ENCODE measurements at places on chromosomes 13 and 19.

DNA sequence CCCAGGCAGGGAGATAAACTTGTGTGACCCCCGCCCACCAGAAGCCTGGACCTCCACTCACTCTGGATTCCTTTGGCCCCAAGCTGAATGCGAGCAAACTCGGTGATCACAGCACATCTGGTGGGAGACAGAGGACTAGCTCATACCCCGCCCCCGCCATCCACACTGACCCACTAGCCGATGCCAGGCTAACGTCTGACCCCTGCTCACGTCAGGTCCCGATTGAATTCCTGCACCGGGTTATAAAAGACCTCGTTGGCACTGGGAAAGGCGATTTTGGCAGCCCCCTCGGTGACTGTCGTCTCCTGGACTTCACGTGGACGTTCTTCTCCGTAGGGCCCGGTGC, 631 bp downstream of the TRMT1 start:
- DNase-seq = no peak

GRCh38 chr19:50434525-50434924, 1.8 kb downstream of the MYBPC2 start:
- DNase-seq = no peak

- no peak for DNase-seq
Measured at GRCh38 chr19:55526216-55527196, 10.4 kb downstream of the SBK2 start.

DNA sequence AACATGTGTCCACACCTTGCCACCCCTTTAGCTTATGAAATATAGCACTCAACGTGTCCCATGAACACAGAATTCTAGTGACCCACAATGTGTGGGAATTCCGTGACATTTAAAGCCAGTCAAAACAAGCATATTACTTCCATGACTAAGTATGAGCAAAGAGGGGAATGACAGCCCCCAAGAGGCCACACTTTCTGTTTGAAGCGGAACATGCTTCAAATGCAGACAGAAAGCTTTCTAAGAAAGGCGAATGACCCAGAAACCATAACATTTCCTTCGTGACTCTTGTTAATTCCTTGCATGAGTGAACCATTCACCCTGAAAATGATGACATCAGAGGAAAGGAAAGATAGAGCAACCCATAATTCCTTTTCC, 122.0 kb upstream of the FNDC3A start:
- DNase-seq = no peak

DNA sequence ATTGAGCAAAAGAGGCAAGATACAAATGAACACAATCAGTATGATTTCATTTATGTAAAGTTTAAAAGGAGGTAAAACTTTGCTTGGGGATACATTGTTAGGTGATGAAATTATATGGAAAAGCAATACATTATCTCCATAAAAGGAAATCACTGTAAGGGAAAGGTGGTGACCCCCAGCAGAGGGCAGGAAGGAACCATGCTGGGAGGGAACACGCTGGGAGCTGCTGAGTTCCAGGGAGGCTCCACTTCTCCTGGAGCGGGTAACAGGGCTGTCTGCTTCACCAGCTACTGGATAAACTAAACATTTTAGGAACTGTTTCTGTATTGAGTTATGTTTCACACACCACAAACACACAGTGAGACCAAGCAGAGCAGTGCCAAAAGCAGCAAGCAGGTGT, 91.2 kb downstream of the KATNAL1 start:
- no peak for DNase-seq

DNA sequence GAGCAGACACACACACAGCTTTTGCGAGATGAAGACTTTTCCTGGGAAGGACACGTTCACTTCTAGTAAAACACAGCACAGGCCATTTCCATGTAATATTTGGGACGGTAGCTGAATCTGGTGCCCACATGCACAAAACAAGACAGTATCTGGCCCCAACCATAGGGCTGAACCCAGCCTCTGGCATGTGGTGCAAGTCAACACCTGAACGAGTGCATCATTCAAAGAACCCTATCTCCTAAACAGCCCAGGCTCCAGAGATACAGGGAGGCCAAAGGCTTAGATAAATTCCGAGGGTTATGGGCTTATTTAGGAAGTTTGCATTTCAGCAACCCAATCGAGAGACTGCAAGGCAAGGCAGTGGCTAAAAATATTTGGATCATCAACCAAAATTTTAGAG, 2.7 kb upstream of the TFDP1 start:
- no peak for DNase-seq

DNA sequence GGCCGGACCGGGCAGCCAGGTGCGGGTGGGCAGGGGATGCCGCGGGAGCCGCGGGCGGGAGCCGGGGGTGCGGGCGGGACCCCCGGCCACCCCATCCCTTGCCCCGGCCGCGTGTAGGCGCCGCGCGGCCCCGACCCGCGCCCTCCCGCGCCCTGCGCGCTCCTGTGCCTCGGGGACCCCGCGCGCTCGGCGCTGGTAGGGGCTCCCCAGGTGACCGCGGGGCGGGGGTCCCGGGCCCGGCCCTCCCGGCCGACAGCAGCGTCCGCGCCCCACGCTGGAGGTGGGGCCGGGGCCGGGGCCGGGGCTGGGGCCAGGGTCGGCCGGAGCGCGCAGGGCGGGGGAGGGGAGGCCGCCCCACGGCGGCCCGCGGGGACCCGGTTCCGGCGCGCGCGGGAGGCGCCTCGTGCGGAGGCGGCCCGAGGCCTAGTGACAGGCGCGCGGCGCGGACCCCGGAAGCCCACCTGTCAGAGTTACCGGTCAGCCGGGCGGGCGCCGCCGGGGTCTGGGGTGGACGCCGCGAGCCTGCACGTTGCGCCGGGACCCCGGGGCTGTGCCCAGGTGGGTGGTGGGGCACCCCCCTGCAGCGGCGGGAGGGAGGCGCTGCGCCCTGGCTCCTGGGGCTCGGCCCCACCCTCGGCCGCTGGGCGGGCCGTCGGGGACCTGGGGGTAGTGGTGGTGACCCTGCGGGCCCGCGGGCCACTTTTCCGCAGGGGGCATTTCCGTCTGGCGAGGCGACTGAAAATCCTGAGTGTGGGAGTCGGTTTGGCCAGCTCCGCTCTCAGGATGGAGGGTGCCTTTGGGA, 518 bp downstream of the TFDP1 start:
- DNase-seq = no peak

GRCh38 chr13:53174545-53174944, 145.9 kb downstream of the OLFM4 start:
- no peak for DNase-seq

GRCh38 chr13:42125046-42125445, 76.6 kb downstream of the DGKH start:
- DNase-seq = no peak

DNA sequence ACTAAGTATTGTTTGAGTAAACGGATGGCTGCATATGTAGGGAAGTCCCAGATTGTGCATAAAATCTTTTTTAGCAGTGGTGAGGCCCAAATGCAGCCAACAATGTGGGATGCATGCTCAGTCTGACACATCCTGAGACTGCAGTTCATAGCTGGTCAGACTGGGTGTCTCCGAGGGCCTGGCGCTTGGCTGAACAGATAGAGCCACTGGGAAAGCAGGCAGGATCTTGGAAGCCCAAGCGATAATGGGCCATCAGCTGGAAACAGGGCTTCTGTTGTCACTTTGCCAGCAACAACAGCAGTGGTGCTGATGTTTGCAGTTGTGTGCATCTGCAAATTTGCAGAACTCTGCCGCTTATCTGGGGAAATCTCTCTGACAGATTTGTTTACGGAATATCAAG, 36.1 kb downstream of the MTUS2 start:
- DNase-seq = no peak

DNA sequence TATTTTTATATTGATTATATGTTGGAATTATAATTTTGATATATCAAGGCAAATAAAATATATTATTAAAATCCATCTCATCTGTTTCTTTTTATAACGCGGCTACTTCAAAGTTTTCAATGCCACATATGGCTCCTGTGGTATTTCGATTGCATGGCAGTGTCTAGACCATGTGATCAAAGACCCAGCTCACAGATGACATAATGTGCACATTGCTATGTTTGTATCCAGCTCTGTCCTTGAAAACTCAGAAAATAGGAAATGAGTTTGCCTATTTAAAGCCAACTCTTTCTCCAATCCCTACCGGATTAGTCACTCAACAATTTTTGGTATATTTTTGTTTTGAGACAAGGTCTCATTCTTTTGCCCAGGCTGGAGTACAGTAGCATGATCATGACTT, 26.2 kb downstream of the TMTC4 start:
- no peak for DNase-seq

DNA sequence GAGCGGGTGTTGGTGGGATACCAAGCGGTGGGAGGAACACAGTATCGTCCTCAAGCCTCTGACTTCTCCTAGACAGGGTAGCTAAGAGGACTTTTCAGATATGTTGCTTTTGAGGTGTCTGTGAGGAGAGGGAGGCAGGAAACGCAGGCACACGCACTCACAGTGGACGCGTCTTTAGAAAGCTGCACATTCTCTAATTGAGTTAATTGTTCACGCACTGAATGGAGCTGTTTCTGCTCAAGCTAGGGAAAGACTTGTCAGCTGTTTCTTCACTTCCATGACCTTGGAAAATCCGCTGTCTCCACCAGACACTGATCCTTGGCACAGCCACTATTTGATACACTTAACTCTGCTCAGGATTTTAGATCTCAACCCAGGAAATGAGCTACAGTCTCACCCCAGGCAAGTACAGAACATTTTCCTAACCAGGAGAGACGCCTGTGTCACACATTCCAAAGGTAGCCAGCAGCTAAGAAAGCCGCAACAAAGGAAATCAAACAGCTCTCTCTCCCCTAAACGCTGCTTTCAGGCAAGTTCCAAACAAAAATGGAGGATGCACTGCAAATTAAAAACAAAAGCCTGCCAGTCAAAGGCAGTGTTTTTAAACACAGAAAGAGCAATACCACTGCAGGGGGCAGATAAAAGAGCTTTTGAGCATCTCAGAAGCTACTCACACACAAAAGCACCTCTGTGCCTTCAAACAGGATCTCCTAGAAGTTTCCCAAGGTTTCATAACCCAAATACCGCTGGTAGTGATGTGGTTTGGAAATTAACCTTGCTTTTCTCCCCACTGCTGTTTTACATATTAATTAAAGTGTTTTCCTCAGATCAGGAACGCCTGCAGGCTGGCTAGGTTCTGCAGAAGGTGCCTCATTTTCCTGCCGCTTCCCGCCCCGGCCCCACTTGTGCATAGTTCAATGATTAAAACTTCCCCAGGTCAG, 57.3 kb downstream of the IRS2 start:
- no peak for DNase-seq

- no peak for DNase-seq
Measured at GRCh38 chr13:103104340-103104739, 38.1 kb upstream of the SLC10A2 start.

- no peak for DNase-seq
Measured at GRCh38 chr13:75136151-75136550, 345.8 kb downstream of the TBC1D4 start.

GRCh38 chr13:67776151-67776550, 546.0 kb upstream of the PCDH9 start:
- DNase-seq = no peak

- no peak for DNase-seq
Measured at GRCh38 chr13:33684874-33685273, 133.1 kb upstream of the RFC3 start.

DNA sequence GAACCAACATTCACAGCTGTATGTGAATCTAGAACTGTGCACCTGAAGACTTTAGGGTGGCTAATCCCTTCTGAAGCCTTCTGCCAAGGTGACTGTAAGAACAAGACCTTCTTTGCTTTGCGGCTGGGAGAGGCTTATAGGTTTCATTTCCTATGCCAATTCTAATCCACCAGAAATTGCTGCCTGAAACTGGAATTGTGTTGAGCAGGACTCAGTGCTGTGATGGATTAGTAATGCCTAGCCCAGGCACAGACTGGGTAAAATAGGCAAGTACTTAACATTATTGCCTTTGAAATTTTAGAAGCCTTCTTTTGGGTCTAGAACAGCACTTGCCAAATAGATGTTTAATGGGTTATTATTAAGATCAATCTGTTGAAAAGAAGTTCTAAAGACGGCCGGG, 11.5 kb downstream of the SLC25A23 start:
- no peak for DNase-seq

GRCh38 chr19:9531933-9532332, 6.5 kb downstream of the ZNF426 start:
- DNase-seq = no peak

DNA sequence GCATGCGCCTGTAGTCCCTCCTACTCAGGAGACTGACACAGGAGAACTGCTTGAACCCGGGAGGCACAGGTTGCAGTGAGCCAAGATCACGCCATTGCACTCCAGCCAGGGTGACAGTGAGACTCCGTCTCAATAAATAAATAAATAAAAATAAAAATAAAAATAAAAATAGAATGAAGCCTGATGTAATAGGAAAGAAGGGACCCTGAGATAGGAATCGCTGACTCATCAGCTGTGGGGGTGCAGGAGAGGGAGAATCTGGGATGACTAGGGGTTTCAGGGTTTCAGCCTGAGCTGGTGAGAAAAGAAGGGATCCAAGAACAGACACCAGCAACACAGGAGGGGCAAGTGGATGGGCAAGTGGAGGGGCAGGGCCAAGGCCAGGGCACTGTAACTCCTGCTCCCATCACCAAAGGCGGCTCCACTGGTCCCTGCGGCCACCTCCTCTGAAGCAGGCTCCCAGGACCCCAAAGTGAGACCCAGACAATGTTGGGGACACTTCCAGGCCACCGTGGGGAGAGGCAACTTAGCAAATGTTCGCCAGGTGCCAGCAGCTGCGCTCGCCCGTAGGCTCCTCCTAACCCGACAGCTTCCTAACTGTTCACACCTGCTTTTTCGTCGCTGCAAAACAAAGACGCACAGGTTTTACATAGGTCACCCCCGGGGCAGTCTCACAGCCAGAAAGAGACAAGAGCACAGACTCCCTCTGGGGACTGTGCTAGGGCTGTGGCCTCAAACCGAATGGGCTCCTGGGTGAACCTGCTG, 1.2 kb downstream of the HAUS8 start:
- DNase-seq = no peak

- no peak for DNase-seq
Measured at GRCh38 chr13:72025836-72026235, 158.8 kb upstream of the DACH1 start.

DNA sequence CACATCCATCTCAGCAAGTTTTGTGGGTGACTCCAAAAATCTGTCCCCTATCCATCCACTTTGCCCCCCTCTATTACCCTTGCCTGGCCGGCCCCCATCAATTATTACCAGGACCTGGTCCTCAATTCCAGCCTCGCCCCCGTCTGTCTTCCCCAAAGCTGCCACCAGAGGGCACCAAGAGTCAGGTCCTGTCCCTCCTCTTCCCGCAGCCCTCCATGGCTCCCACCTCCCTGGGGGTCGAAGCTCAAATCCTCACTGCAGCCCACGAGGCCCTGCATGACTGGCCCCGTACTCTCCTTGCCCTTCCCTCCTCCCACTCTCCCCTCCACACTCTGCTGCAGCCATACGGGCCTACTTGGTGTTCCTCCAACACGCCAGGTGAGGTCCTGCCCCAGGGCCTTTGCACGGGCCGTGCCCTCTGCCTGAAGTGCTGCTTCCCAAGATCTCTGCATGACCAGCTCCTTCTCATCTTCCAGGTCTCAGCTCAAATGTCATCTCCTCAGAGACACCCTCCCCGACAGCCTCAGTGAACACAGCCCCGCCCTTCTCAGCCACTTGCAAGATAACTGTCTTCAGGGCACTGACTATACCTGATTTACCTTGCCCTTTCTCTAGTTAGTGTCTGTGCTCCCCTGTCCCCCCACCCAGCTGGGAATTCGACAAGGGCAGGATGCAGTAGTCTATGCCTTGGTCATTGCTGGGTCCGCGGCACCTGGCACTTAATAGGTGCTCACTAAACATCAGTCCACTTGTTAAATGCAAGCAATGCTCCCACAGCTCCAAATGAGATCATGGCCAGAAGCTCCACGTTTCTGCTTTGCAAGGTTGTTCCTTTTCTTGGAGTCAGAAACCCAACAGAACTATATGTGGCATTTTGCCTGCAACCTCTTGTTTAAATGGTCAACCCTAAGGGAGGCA, 16.8 kb upstream of the SEMA6B start:
- DNase-seq = peak; percentile 42

GRCh38 chr13:74560325-74560724, 426.1 kb upstream of the KLF12 start:
- DNase-seq = no peak

Measured in CD4-positive, alpha-beta T cell treated with Interleukin-6 at 100 ng/mL for 8 hours (primary cell).